NCI-H146 (cell line): ENCODE measurements at places on chromosomes 11 and 22.

DNA sequence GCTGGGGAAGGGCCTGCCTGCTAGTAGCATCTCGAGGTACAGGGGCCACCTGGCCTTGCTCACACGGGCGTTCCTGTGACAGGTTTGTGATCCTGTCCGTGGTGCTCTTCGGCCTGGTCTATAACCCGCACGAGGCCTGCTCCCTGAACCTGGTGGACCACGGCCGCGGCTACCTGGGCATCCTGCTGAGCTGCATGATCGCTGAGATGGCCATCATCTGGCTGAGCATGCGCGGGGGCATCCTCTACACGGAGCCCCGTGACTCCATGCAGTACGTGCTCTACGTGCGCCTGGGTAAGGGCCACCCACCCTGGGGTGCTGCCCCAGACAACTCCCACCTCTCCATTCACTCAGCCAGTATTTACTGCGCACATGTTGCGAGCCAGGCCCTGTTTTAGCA lies 31.8 kb upstream of the MYRF start:
- DNase-seq = no peak

- DNase-seq = no peak
Observed at GRCh38 chr11:8381343-8381742, 117.7 kb upstream of the LMO1 start.

GRCh38 chr11:118602331-118602730 lies 5.1 kb upstream of the PHLDB1 start:
- DNase-seq = no peak

DNA sequence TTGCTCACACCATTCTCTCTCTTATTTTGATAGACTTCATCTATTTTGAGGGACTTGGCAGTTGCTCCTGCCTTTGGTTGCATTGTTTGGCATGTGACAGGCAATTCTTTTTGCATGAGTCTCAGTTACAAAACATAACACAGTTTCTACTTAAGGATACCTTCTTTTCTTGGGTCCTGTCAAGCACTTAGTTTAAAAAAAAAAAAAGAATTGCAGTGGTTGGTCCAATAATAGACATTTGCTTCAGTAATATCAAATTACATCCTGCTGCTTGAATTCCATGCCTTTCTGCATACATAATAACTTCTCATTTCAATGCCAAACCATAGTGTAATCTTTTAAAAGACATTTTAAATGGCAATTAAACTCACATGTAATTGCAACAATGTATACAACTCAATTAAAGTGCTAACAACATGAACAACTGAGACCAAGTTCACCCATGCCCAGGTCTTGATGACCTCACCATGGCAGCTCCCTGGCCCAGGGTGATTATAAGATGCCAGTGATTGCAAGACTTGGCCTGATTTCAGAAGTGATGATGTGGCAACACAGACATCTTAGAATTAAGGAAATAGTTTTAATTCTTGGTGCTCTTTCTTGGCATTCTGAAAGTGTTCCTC lies 32.2 kb upstream of the PLET1 start:
- peak; percentile 24 for DNase-seq

DNA sequence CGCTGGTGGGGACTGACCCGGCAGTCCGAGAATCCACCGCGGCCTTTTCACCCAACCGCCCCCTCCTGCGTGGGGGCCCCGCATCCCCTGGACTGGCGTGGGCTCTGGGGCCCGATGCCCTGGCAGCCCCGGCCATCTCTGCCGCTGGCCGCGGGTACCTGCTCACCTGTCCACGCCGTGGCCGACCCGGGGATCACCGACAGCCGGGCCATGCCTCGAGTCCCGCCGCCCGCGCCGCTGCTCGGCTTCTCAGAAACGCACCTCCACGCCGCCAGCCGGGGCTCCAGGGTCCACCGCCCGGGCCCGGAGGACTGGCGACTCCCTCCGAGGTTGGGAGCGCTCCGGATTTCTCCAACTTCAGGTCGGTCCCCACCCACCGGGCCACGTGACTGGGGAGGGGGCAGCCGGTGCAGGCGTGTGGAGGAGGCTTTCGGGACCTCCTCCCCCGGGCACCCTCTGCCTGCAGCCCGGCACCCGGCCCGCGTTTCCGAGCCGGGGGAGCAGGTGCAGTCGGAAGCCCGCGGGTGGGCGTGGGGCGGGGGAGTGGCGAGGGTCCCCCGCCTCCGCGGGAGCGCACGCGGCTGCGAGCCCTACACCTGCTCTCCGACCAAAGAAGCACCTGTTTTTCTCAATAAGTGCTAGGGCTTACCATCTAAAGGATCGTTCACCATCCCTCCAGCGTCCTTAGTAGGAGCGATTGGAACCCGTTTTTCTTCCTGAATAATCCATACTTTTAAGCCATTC lies 554 bp upstream of the NRIP3 start:
- peak; percentile 86 for DNase-seq

DNA sequence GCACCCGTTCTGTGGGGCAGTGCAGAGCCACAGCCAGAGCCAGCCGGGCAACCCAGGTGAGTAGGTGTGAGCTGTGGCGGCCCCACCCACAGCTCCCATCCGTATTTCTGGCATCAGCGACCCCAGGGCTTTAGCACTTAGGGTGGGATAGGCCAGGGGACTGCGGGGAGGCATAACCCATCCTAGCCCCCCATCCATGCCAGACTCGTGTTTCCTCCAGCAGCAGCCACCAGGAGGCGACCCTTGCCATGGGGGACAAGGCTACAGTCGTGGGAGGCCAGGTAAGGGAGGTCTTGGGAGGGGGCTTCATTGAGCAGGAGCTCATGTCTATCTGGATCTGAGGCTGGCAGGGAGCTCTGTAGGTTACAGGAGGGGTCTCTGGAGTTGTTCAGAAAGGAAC lies 873 bp downstream of the OTOG start:
- no peak for DNase-seq

DNA sequence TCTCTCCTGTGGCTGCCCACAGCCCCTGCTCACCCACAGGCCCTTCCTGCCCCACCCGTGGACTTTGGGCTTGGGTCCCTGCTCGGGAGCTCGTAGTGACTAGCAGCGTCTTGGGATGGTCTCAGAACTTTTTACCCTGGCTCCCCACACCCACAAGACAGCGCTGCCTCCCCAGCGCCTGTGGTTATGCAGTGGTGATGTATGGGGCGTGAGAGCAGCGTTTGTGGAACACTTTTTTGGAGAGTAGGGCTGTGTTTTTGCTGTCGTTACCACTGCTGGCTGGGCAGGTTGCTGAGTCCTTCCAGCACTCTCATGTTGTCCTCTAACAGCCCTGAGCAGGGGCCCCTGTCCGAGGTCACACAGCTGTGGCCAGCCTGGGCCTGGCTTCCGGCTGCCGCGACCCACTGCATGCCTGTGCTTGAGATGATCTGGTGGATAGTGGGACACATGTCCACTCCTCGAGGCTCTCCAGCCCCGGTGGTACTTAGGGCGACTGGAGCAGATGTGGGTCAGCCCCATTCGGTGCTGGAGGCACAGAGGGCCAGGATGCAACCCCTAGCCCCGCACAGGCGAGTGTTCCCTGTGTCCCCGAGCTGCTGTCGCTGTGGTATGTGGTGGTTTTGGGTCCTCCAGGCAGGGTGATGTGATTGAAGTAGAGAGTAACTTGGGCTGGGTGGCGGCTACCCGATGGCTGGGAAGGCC lies 7.1 kb upstream of the GRAMD4 start:
- no peak for DNase-seq

GRCh38 chr11:83007909-83008580 lies 63.7 kb downstream of the RAB30 start:
- peak; percentile 89 for DNase-seq

DNA sequence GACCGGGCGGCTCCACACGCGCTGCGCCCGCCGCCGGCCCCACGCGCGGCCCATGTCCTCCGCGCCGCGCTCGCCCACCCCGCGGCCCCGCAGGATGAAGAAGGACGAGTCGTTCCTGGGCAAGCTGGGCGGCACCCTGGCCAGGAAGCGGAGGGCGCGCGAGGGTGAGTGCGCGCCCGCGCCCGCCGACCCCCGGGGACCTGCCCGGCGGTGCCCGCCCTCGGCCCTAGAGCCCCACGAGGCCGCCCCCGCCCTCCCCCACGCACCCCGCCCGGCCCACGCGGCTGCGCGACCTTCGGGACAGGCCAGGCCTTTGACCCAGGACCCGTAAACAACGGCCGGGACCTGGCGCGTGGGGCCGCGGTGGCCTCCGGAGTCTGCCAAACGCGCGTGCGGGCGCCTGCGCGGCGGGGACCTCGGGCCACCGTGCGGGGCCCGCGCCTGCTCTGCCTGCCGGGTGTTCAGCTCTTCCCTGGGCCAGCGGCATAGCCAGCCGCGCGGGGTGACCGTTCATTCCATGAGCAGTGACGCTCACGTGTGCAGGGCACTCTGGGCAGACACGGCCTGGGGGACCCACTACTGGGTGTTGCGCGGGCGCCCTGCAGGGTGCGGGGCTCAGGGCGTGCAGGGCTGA lies at the start of gene PARVB:
Gene PARVB, plus strand, starts transcription at position 15 of the 634 bp plus-strand sequence. Its CDS starts 38 bp downstream, at position 53.
- peak; percentile 21 for DNase-seq

GRCh38 chr11:72673284-72673942 lies 809 bp downstream of the PDE2A start:
- DNase-seq = no peak

GRCh38 chr11:133206313-133207005 lies 325.8 kb downstream of the OPCML start:
- no peak for DNase-seq

DNA sequence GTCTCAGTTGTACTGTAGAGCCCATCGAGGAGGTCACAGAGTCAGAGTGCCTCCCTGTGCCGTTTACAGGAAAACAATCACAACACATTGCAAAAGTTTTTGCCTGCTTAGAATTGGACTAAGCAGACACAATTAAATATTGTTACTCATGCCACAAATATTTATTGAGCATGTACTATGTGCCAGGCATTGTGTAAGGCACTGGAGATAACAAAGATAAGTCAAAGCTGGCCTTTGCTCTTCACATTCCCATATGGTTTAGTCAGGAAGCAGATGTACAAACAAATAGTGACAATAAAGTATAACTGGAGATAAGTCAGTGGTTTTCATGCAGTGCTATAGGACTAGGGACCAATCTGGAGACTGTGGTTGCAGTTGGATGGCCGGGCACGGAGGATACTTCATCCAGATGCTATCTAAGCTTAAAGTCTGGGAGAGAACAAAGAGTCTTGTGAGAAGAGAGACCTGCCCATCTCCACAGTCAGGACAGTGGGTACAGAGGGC lies 550.7 kb downstream of the INSC start:
- no peak for DNase-seq

DNA sequence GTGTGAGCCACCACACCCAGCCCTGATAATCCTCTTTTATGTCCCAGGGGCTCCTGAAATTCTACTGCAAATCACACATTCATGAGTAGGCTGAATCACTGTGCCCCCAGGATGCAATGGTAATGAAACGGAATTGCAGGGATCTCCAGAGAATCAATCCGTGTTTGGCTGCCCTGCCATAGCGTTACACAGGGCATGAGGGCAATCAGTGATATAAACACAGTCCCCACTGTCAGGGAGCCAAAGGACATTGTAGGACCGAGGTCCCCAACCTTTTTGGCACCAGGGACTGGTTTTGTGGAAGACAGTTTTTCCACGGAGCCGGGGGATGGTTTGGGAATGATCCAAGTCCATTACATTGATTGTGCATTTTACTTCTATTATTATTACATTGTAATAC lies 9.0 kb upstream of the PLA2G6 start:
- no peak for DNase-seq

- DNase-seq = no peak
Observed at GRCh38 chr11:120055646-120056045, 82.3 kb downstream of the TRIM29 start.

DNA sequence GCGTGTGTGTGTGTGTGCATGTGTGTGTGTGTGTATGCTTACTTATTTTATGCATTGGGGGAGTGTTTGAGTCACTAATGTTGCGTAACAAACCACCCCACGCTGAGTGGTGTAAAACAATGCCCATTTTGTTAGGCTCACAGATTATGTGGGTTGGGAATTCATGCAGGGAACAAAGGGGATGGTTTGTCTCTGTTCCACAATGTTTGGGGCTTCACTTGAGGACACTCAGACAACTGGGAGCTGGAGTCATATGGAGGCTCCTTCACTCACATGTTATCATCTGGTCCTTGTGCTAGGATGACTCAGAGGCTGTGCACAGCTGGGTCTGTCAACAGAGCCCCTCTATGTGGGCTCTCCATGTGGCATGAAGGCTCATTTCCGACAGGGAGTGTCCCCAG lies 51.3 kb upstream of the LARGE1 start:
- DNase-seq = no peak

GRCh38 chr11:4072668-4073285 lies 21.8 kb upstream of the RRM1 start:
- DNase-seq = peak; percentile 66

DNA sequence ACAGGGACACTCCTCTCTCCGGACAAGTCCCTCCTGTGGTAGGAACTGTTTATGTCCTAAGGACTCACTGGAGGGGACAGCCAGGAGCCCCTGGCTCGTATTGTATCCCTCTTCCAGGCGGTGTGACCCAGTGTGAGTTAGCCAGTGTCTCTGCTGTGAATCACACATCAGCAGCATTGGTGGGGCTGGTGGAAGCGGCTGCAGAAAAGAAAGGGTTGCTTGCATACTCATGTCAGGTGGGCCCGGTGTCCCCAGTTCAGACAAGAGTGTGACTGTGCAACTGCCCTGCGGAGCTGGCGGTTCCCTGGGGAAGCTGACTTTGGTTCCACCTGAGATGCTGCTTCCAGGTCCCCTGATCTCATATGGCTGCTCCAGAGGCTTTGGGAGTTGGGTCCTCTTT lies 99.4 kb downstream of the ZBTB16 start:
- no peak for DNase-seq

DNA sequence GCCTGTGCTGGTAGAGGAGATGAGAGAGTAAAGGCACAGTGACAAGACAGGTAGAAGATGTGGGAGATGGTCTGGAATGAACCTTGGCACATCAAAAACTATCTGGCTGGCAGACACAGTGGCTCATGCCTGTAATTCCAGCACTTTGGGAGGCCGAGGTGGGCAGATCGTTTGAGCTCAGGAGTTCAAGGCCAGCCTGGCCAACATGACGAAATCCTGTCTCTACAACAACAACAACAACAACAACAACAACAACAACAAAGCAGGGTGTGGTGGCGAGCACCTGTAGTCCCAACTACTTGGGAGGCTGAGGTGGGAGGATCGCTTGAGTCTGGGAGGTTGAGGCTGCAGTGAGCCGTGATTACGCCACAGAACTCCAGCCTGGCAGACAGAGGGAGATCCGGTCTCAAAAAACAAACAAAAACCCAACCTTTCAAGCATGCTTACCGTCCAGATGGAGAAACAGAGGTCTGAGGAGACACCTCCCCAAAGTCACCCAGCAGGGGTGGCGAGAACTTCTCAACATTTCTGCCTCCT lies 11.8 kb downstream of the KCTD21 start:
- no peak for DNase-seq

- no peak for DNase-seq
Observed at GRCh38 chr11:75615751-75616150, 53.1 kb downstream of the MAP6 start.

GRCh38 chr11:47244448-47245350 lies 3.9 kb downstream of the ACP2 start:
- DNase-seq = no peak

GRCh38 chr11:48538991-48539390 lies 50.4 kb downstream of the OR4A47 start:
- no peak for DNase-seq

GRCh38 chr11:8357505-8357888 lies 93.8 kb upstream of the LMO1 start:
- DNase-seq = no peak

- DNase-seq = no peak
Observed at GRCh38 chr11:24833573-24833972, 336.7 kb downstream of the LUZP2 start.
